Left hindlimb (tissue), 1 donor: ENCODE measurements at places on chromosomes 2 and 18.

GRCh38 chr2:95307036-95307435 is 9.9 kb downstream of the KCNIP3 start:
- no peak for DNase-seq

DNA sequence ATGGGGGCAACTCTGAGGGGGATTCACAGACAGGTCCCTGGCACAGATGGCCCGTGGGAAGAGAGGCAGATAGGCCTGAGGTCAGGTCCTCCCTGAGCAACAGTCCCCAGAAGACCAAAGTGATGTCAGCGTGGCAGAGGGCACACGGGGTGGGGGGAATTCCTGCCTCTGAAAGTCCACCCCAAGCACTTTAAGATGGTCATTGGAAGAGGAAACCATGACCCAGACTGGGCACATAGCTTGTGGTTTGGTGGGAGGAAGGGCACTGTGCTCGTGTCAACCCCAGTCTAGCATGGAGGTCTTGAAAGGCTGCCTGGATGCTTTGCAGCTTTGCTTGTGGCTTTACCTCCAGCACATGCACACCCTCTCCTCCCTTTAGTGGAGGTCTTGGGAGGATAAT is 38.0 kb upstream of the SIX2 start:
- DNase-seq, result no peak

- no peak for DNase-seq
Observed at GRCh38 chr2:60960706-60961105, 56.8 kb upstream of the PEX13 start.

DNA sequence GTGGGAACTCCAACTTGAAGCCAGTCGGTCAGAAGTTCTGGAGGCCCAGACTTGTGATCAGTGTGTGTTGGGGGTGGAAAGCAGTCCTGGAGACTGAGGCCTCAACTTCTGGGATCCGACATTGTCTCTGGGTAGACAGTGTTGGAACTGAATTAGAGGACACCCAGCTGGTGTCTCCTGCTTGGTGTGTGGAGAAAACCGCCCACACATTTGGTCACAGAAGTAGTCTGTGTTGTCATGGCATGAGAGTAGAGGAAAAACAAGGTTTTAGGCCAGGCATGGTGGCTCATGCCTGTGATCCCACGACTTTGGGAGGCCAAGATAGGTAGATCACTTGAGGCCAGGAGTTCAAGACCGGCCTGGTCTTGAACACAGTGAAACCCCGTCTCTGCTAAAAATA is 51.5 kb downstream of the PUM2 start:
- DNase-seq, result no peak

GRCh38 chr2:229713371-229714079 is 830 bp downstream of the DNER start:
- DNase-seq, result peak; percentile 35

DNA sequence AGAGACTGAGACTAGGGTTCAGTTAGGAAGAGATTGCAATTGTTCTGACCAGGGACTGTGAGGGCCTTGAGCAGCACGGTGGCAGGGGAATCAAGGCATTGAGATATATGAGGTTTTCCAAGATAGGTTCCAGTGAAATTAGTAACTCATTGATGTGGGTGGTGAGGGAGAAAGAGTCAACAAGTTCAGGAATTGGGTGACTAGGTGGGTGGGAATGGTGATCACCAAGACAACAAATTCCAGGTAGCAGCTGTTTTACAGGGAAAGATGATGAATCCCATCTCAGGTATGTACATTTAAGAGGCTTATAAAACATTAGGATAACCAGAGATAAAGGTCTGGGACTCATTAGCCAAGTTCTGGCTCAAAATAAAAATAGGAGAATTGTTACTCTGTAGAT is 251.5 kb upstream of the MGAT5 start:
- no peak for DNase-seq

GRCh38 chr2:240572141-240573031 is 4.1 kb downstream of the RNPEPL1 start:
- peak; percentile 28 for DNase-seq

DNA sequence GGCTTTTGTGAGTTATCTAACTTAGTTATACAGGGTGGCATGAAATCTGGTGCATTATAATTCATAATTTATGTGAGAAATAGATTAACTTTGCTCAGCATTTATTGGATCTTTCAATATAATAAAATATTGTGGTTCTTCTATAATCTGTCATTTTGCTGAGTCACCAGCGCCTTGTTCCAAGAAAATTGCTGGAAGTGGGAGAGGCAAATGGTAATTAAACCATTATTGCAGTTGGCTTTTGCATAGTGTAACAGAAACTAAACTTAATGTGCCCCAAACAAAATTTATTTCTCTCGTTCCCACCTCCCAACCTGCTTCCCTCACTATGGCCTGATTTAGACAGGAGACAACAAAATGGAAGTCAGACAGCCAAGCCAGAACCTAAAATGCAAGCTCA is 146.3 kb downstream of the GALR1 start:
- DNase-seq, result no peak

DNA sequence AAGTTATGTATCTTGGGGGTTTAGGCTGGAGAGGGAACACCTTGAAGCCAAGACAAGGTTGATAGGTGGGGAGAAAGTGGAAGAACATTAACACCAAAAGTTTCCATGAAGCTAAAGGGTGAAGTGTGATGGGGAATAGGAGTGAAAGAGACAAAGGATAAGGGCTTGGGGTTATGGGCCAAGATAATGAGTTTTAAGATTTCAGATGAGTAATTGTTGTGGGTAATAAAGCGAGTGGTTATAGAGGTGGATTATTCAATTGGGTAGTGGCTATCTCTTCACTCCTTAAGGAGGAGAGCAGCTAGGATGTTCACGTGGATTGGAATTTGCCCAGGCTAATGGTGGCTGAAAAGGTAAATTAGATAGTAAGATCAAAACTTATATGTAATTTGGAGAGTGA is 29.8 kb downstream of the EML4 start:
- no peak for DNase-seq

GRCh38 chr2:47007826-47008225 is 92.2 kb upstream of the MCFD2 start:
- no peak for DNase-seq

- DNase-seq, result peak; percentile 5
Observed at GRCh38 chr2:109439986-109440385, 173.8 kb downstream of the SEPTIN10 start.

- peak; percentile 52 for DNase-seq
Observed at GRCh38 chr2:206642075-206643025, at the start of gene FAM237A. FAM237A (plus strand) TSS chr2:206642487; CDS start chr2:206644237, 1,750 bp downstream.
